ENCODE measurements at places on chromosomes 13 and 19. TPM values are rescaled to one million over a fixed set of nuclear protein-coding genes. Genes with fewer than 3 reads are reported as not detected.
A peak's percentile ranks its signal among the peaks of the same experiment; 100 is the strongest.

GRCh38 chr13:105165449-105166125, 1369.9 kb downstream of the EFNB2 start:
- DNase-seq, result no peak

GRCh38 chr13:76715075-76715474, 171.1 kb downstream of the KCTD12 start:
- DNase-seq, result peak; percentile 62

DNA sequence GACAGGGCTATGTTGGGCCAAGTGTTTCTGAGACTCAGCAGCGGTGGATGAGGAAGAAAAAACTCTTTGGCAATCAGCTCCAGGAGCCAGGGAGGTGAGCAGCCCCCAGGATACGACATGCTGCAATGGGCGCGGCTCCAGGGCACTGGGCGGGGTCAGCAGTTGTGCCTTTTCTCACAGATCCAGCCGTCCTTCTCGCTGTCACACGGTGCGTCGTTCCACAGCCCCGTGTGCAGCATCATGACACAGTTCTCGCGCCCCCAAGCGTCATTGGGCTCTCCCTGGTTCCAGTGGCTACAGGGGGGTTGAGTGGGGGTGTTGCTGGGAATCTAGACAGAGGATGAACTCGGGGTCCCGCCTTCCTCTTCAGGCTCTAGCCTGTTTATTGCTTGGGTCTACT, 2.7 kb downstream of the CLEC4G start:
- no peak for DNase-seq

DNA sequence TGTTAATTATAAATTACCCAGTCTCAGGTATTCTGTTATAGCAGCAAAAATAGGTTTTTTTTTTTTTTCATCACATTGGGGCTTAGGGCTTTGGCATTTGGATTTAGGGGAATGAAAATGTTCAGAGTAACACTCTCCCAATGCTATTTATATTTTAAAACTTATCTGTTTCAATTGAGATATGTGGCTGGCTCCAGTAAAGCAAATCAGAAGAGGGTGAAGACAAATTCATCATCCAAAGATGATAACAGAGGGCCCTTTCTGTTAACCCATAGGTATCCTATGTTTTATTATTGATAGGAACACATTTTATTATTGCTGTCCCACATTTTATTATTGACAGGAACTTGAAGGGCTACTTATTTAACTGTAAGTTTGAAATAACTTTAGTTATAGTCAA, 20.5 kb upstream of the TNFRSF19 start:
- DNase-seq, result no peak

GRCh38 chr19:53696951-53697350, 65.2 kb downstream of the DPRX start:
- no peak for DNase-seq

DNA sequence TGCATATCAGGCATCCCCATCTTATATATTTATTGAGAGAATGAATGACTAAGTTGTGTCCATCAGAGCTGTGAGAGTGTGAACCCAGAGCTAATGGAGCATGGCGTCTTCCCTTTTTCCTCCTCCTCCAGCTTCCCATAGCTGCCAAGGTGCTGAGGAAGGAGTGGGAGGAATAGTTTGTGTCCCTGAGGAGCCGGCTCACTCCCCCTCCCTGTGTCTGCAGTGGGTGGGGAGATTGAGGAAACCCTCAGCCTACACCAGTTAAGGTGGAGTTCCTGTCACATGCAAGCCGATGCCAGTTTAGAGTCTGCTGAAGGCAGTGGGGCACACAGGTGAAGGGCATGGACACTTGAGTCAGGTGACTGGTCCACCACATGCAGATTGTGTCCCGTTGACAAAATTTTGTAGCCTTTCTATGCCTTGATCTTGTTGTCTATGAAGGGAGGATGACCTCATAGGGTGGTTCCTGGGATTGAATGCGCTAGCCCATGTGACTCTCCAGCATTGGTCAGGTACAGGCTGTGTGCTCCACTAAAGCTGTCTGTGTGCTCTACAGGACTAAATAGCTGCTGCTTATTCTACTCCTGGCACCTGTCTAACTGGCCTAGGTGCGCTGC, 47.6 kb upstream of the GPI start:
- no peak for DNase-seq

DNA sequence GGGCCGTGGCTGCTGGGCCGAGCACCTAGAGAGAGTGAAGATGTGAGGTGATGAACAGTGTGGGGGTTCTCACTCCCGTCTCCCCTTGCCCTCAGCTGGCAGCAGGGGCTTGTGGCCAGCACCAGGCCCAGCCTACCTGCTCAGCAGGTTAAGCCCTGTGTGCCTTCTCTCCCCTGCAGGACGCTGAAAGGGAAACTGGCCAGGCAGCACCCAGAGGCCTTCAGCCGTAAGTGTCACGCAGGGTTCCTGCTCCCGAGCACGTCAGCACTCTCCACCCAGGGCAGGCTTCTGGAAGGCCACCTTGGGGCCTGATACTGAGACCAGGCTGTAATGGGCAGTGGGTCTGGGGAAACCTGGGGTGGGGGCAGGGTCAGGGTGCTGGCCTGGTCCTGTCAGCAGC, 4.7 kb upstream of the UBA52 start:
- no peak for DNase-seq

DNA sequence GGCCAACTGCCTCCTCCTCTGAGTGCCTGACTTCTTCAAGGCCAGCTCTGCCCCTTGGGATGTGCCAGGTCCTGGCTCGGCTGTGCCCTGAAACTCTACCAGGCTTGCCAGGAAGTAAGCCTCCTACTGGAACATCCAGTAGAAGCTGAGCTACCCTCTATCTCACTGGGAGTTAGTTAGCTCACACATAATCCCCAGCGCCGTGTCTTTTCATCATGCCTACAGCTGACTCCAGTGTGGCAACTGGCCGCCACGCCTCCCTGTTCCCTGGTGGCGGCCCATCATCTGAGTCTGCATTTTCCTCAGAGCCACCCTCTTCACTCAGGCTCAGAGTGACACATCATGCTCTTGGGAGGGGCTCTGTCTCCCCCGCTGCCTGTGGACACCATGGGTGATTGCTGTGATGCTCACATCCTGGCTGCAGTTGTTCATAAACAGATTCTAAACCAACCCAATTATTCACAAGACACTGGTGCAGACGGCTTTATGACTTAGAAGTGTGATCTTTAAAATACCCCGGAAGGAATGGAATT, 131.9 kb upstream of the IRS2 start:
- no peak for DNase-seq

The LRG1 gene
- total RNA-seq, result 0.79 TPM

The C13orf42 gene
- total RNA-seq, result not detected

Data from skin of body (tissue), 3 donors.